Fibroblast of gingiva (primary cell): ENCODE measurements at places on chromosomes 4 and X.

DNA sequence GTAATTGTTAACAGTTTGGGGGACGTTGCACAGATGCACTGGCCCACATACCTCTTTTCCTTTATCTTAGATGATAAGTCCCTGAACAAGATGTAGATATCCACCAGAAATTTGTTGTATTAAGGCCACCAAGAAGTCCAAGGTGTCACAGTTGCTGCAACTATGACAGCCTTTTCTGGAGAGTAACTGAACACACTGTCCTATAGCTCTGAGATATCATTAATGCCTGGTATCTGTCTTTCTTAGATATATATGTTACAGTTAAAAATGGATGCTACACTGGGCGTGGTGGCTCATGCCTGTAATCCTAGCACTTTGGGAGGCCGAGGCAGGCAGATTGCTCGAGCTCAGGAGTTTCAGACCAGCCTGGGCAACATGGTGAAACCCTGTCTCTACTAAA lies 77.8 kb upstream of the PRDX4 start:
- DNase-seq: no peak

DNA sequence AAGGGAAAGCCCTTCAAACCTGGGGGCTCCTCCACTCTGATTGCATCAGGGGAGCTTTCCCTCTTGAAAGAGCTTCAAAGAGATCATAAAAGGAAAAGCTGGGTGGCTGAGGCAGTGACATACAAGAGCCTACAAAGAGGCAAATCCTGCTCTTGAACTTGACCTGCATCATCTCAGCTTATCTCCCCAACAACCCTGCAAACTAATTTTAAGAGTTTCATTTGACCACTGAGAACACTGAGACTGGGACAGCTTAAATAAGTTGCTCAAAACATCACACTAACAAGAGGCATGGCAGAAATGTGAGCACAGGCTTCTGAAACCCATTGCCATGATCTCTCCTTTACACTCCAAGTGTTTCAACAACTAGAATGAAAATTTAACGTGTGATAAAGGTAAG lies 101.6 kb upstream of the PPARGC1A start:
- no peak for DNase-seq

DNA sequence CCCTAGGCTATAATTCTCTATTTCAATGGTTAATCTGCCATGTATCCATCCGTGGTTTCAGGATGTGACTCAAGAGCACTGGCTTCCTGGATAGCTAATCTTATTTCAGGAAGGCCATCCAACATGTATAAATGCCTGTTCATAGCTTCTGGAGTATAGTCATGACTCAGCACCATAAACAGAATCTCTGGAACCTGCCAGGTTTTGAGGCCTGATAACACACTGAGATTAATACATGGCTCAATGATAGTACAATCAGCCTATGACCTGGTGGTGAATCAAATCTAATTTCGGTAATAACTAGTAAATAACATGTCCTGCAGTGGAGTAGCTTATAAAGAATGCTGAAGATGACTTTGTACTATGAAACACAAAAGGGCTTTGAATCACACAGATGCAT lies 5.7 kb upstream of the IL13RA2 start:
- peak; percentile 58 for DNase-seq

DNA sequence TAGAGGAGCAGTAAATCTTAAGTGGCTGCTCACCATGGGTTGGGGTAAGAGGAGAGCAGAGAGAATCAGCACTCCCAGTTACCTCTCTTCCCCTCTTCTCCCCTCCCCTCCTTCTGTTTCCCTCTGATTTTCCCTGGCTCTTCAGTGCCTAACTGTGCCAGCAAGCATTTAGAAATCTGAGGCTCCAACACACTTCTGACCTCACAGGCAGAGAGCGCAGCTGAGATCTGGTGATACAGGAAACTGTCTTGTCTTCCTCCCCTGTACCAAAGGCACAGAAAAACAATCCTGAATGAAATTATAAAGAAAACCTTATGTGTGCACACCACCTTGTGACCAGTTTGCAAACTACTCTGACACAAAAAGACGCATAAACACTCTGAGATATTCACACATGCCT lies 82.4 kb upstream of the SMIM10 start:
- DNase-seq: peak; percentile 45

DNA sequence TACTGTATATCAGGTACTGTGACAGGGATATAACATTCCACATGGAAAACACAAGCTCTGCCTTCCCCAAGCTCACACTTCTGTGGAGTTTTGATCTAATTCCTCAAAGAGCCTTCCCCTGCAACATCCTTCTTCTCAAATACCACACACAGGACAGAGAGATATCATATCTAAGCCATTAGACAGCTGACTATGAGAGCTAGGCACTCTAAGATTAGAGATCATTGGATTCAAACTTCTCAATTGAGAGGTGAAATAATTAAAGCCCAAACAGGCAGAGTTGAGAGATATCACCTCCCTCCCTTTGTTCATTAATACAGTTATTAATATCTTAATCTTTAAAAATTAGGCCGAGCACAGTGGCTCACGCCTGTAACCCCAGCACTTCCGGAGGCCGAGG lies 25.0 kb downstream of the TEC start:
- DNase-seq: no peak

DNA sequence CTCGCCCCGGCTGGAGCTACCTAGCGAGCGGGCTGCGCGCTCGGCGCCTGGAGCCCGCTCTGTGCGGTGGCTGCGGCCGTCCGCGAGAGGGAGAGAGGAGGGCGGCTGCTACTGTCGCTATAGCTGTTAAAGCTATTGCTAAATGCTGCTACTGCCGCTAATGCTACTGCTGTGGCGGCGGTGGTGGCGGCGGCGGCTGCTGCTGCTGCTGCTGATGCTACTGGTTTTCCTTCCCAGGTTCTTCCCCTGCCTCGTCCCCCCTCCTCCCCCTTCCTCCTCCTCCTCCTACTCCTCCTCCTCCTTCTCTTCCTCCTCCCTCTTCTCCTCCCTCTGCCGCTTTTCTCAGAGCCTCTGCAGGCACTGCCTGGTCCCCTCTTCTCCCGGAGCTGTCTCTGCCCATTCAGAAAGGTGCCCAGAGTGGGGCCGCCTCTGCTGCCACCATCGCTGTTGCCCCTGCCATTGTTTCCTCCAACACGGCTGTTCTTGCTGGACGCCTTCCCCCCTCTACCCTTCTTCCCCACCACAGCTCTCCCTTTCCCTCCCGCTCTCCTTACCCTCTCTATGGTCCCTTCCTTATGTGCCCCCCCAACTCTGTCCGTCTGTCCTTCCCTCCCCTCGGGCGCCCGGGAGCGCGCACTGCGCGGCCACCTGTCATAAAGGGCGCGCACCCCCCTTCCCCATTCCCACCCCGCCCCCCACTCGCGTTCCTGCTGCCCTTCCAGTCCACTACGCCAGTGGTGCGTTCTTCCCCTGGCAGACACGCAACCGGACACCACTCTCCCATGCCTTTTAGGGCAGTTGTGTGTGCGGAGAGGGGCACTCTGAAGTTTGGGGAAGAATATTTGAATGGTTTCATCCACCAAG lies at the start of gene NEXMIF:
TSS of gene NEXMIF (minus strand) at position 228 of the 864 bp plus-strand sequence.
- no peak for DNase-seq

GRCh38 chrX:123169247-123169901 lies 14.7 kb upstream of the GRIA3 start:
- no peak for DNase-seq

DNA sequence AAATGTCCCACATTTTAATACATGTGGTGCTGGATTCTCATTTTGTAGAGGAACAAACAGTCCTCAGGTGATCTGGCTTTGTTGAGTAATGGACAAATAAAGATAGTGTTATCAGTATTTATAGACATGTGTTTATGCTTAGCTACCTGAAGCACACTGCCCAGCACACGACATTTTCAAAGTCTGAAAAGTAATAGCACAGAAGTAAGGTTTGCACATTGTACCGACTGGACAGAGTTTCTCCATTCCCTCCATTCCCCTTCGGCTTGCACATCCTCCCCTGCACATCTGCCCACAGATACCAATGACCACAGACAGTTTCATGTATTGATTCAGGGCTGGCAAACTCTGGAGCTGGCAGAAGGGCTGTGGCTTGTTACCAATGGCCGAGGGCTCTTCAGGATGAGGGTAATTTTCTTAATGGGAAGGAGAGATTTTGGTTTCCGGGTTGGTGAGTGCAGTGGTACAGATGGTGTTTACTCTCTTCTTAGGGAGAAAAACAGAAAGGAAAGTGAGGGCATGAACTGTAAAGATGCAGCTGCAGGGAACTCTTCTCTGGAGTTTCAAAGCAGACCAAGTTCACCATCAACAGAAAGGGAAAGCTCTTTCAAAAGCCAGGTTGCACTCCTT lies 2.3 kb downstream of the GRPR start:
- DNase-seq: no peak

DNA sequence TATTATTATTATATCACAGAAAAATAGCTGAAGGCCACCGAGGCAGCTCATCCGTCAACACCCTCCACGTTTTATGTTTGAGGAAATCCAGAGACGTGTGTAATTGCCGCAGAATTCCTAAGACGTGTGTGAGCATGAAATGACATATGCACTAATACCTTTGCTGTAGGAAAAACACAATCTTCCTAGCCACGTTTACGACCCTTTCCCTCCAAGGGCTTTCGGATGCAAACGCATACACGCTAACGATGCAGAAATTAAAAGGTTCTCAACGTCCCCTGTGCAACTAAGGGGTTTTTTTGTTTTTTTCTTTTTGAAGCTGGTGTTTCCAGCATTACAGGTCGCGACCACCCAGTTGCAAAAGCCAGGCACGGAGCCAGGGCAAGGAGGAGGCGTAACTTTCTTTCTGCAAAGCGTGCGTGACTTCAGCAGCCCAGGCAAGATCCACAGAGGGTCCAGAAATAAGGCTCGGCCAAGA lies 33.8 kb downstream of the CRLF2 start:
- DNase-seq: no peak

DNA sequence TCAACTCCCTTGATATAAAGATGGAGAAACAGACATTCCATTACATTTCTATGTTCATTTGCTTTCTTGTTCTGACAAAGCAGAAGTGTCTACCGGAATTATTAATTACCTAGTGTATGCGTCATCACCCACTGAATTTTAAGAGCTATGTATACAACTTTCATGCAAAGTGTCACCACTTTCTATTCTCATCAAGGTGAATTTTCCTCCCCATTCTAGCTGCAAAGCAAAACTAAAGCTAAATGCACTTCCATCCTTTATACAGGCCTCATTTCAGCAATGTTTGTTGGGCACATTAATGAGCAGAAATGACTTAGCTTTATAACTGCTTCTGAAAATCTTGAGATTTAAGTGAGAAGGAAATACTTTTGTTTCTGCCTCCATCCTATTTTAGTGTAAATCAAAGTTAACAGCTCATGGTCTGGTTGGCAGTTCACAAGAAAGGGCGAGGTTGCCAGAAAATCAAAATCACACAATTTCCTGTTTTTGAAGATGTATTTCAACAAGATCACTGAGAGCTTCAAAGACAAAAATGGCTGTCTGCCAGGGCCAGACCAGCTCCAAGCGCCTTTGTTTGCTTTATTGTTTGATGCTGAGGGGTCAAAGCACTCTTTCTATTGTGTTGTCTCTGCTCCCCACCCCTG lies 7.2 kb upstream of the FAM9C start:
- no peak for DNase-seq

DNA sequence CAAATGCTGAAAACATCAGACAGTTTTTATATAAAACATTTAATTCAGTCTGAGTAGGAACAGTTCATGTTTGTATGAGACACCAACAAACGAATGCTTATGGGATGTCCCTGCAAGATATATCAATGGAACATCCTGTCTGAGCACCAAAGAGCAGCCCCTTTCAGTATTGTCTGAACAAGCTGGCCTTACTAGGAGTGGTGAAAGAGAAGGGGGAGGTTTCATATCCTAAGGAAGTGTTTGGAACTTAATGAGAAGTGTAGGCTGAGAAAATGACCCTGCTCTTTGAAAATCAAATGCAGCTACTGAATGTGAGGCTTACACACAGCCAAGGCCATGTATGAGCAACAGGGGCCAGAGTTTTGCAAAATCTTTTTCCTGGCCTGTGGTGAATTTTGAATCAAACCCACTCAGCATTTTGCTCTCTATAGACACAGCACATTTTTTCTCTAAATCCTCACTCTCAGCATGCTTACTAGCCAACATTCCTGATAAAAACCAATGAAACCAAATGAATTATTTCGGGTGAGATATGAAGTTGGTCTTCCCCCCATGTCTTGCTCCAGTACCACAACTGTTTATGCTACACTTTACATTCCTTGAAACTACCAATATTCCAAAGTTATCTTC lies 119.4 kb downstream of the LUZP4 start:
- no peak for DNase-seq
